ENCODE measurements at places on chromosomes 4 and X. TPM values are rescaled to one million over a fixed set of nuclear protein-coding genes. Genes with fewer than 3 reads are reported as not detected.

The HOPX gene
- polyA plus RNA-seq, result 28.5 TPM

DNA sequence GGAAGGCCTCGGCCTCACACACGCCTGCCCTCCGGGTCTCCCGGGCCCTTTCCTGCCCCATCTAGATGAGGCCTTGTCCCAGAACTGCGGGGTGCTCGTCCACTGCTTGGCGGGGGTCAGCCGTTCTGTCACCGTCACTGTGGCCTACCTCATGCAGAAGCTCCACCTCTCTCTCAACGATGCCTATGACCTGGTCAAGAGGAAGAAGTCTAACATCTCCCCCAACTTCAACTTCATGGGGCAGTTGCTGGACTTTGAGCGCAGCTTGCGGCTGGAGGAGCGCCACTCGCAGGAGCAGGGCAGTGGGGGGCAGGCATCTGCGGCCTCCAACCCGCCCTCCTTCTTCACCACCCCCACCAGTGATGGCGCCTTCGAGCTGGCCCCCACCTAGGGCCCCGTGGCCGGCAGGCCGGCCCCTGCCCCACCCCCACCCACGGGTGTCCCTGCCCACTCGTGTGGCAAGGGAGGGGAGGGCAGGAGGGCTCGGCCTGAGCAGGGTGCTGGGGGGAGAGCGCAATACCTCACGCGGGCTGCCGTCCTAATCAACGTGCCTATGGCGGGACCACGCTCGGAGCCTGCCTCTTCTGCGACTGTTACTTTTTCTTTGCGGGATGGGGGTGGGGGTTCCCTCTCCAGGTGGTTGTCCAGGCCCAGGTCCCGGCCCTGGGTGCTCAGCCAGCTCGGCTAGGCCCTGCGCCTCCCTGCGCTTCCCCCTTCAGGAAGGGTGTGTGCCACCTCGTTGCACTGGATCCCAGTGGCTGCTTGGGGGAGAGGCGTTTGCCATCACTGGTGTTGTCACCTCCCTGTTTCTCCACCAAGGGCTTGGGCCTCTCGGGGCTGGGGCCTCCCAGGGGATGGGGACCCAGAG, 3.1 kb downstream of the DUSP9 start:
- H3K27ac ChIP-seq, result no peak overlapping the region
- peaks cover 35% of the 10 kb centered on the region for H3K27me3 ChIP-seq
- H3K36me3 ChIP-seq, result no peaks in the 10 kb centered on the region
- no peak overlapping the region for H3K4me3 ChIP-seq
- H3K4me1 ChIP-seq, result no peaks in the 10 kb centered on the region

DNA sequence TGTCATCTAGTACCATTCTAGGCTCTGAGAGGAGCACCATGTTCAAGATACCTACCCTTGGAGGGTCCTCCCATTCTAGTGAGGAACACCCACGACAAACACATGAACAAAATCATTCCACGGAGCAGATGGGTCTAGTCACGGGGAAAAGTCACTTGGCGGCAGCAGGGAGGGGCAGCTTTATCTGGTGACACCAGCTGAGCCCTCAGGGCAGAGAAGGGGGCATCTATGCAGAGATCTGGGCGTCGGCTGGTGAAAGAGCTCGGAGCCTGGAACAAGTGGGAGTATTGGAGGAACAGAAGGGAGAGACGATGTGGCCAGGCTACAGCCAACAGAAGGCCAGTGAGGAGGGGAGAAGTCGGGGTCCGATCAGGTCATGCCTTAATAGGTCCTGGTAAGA, 11.9 kb upstream of the PDHA1 start:
- H3K36me3 ChIP-seq, result no peaks in the 10 kb centered on the region
- no peak overlapping the region for H3K4me3 ChIP-seq
- H3K27ac ChIP-seq, result no peak overlapping the region
- H3K27me3 ChIP-seq, result no peaks in the 10 kb centered on the region
- DNase-seq, result no peak
- no peaks in the 10 kb centered on the region for H3K4me1 ChIP-seq

The GPR82 gene
- 1.4 TPM for polyA plus RNA-seq

The TCEAL5 gene
- polyA plus RNA-seq, result 6.2 TPM

- no peak for DNase-seq
- peaks cover 23% of the 10 kb centered on the region for H3K36me3 ChIP-seq
- no peaks in the 10 kb centered on the region for H3K4me1 ChIP-seq
- no peaks in the 10 kb centered on the region for H3K27me3 ChIP-seq
Measured at GRCh38 chr4:102574317-102574716, 73.2 kb downstream of the NFKB1 start.

- H3K36me3 ChIP-seq, result no peaks in the 10 kb centered on the region
- H3K27ac ChIP-seq, result no peak overlapping the region
- H3K4me3 ChIP-seq, result no peak overlapping the region
- no peaks in the 10 kb centered on the region for H3K27me3 ChIP-seq
Measured at GRCh38 chr4:3302173-3302785, 9.5 kb downstream of the RGS12 start.

GRCh38 chr4:185713731-185714130, 98.3 kb downstream of the SORBS2 start:
- H3K36me3 ChIP-seq, result no peaks in the 10 kb centered on the region
- H3K4me3 ChIP-seq, result no peak overlapping the region
- H3K27ac ChIP-seq, result peak overlapping the region; percentile 80
- no peaks in the 10 kb centered on the region for H3K27me3 ChIP-seq
- H3K4me1 ChIP-seq, result peaks cover 31% of the 10 kb centered on the region
- peak; percentile 43 for DNase-seq

DNA sequence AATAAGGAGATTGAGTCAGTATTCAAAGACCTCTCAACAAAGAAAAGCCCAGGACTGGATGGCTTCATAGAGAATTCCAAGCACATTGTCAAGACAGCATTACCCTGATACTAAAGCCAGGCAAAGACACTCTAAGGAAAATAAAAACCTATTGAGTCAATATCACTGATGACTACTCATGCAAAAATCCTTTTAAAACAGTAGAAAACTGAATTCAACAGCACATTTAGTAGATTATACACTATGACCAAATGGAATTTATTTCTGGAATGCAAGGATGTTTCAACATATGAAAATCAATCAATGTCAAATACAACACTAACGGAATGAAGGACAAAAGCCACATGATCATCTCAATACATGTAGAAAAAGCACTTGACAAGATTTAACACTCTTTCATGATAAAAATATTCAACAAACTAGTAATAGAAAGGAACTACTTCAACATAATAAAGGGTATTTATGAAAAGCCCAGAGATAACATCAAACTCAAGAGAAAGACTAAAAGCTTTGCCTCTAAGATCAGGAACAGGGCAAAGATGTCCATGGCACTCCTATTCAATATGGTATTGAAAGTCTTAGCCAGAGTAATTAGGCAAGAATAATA, 633.3 kb downstream of the ANKRD50 start:
- no peak overlapping the region for H3K27ac ChIP-seq
- H3K4me1 ChIP-seq, result no peaks in the 10 kb centered on the region
- H3K4me3 ChIP-seq, result no peak overlapping the region
- no peaks in the 10 kb centered on the region for H3K36me3 ChIP-seq

The ATP2B3 gene
- polyA plus RNA-seq, result 1.6 TPM

The AMTN gene
- not detected for polyA plus RNA-seq

The SGCB gene
- polyA plus RNA-seq, result 28.8 TPM

GRCh38 chr4:8024073-8024786, 84.6 kb upstream of the AFAP1 start:
- H3K36me3 ChIP-seq, result no peaks in the 10 kb centered on the region
- H3K27ac ChIP-seq, result no peak overlapping the region
- DNase-seq, result no peak
- H3K4me3 ChIP-seq, result no peak overlapping the region

The PTTG2 gene
- polyA plus RNA-seq, result 0.07 TPM

The TLL1 gene
- 2.8 TPM for polyA plus RNA-seq

GRCh38 chr4:27149541-27150212, 289.0 kb downstream of the STIM2 start:
- no peaks in the 10 kb centered on the region for H3K27me3 ChIP-seq
- no peaks in the 10 kb centered on the region for H3K4me1 ChIP-seq
- DNase-seq, result no peak
- H3K4me3 ChIP-seq, result no peak overlapping the region

The MAGEA12 gene
- not detected for polyA plus RNA-seq

The PTCHD1 gene
- polyA plus RNA-seq, result 0.66 TPM

DNA sequence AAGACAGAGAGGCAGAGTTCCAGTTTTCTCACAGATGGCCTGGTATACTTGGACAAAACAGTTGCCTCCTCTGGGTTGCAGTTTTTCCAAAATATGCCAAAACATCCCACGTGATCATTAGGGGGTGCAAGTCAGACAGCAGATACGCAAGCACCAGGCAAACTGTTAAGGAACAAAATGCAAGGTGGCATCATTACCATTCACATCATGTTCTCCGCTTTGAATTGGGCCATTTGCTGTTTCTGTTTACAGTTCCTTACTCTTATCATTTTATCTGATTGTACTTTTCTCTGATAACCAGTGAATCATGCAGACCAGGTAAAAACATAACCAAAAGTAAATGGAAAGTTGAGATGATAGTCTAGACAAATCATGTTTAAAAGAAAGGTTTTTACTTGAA, 16.4 kb upstream of the HMGB3 start:
- no peak overlapping the region for H3K27ac ChIP-seq
- H3K4me1 ChIP-seq, result peaks cover 10% of the 10 kb centered on the region
- no peak for DNase-seq

DNA sequence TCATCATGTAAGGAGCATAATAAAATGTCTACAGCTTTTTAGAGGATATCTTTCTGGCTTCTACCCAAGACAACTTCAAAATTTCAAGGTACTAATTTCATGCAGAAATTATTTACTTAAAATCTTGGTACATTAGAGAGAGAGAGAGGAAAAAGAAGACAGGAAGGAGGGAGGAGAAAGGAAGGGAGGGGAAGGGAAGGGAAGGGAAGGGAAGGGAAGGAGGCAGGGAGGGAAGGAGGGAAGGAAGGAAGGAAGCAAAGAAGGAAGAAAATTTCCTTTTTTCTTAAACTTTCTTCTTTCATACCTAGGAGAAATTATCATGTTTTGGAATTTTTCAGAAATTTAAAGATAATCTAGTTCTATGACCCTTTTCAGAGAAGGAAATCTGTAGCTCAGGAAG, 61.8 kb downstream of the HS3ST1 start:
- no peak overlapping the region for H3K27ac ChIP-seq
- peaks cover 25% of the 10 kb centered on the region for H3K27me3 ChIP-seq
- no peak for DNase-seq
- no peaks in the 10 kb centered on the region for H3K36me3 ChIP-seq
- H3K4me1 ChIP-seq, result no peaks in the 10 kb centered on the region

GRCh38 chr4:54683616-54684346, 26.0 kb downstream of the KIT start:
- H3K36me3 ChIP-seq, result no peaks in the 10 kb centered on the region
- no peak overlapping the region for H3K27ac ChIP-seq
- H3K4me1 ChIP-seq, result peaks cover 1% of the 10 kb centered on the region
- H3K4me3 ChIP-seq, result no peak overlapping the region

GRCh38 chrX:104166735-104167436, 633 bp downstream of the FAM199X start:
- no peaks in the 10 kb centered on the region for H3K36me3 ChIP-seq
- H3K4me3 ChIP-seq, result peak overlapping the region; percentile 85
- no peaks in the 10 kb centered on the region for H3K27me3 ChIP-seq
- peak overlapping the region; percentile 56 for H3K27ac ChIP-seq

The PHOX2B gene
- polyA plus RNA-seq, result 16.7 TPM

The AR gene
- polyA plus RNA-seq, result 0.45 TPM

The EXOC1L gene
- not detected for polyA plus RNA-seq

The CRMP1 gene
- polyA plus RNA-seq, result 31.5 TPM

DNA sequence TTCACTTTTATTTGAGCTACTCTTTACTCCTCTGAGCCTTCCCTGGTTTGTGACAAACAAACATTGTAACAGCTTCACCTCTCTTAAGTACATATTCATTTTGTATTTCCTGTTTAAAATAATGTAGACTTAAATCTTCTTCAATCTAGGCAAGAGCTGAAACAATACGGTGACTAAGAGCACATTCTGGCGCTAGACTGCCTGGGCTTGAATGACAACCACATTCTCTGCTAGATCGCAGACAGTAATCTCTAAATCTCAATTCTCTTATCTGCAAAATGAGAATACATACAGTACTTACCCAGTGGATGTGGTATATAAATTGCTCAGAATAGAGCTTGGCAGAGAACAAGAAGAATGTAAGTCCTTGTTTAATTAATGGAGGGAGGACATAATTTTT, 144.8 kb downstream of the ARAP2 start:
- DNase-seq, result no peak
- H3K4me3 ChIP-seq, result no peak overlapping the region
- no peak overlapping the region for H3K27ac ChIP-seq
- no peaks in the 10 kb centered on the region for H3K27me3 ChIP-seq

DNA sequence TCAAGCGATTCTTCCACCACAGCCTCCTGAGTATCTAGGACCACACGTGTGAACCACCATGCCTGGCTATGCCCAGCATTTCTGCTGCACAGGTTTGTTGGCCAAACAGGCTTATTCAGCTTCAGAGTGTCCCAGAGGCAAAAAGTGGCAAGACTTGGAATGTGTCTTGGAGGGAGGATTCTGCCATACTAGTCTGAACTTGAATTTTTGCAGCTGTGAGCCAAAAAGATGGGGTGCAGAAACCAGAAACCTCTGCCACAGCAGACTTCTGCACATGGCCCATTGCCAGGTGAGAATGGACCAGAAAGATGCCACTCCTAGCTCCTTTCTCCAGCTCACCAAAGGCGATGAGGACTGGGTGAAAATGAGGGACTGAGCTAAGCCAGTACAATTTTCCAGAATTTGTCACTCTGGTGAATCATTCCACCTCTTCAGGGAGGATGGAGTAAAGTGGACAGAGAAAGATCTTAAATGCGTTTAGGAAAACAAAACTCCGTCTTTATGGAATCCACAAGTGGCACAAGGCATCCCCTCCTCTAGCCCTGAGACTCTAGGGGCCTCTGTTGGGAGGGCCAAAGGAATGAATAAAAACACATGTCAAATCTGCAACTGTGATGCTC, 369.1 kb upstream of the CLNK start:
- no peaks in the 10 kb centered on the region for H3K4me1 ChIP-seq
- no peak overlapping the region for H3K27ac ChIP-seq
- DNase-seq, result no peak
- H3K27me3 ChIP-seq, result no peaks in the 10 kb centered on the region

DNA sequence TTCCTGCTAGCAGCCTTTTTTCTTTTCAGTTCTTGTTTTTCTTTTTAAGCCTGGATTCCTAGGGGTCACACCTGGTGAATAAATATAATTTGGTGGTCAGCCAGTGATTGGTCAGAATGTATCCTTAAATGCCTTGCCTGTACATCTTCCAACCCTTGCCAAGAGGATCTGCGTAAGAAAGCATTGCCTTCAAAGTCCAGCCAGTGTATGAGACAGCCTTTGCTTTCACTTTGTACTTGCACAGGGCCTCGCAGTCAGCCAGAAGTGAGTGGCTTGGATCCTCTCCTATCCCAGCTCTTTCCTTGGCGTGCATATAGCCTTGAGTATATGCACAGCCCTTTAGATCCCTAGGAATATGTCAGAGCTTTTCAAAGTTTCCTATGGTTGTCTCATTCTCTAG, 22.2 kb downstream of the KANTR start:
- no peaks in the 10 kb centered on the region for H3K27me3 ChIP-seq
- DNase-seq, result no peak
- no peaks in the 10 kb centered on the region for H3K4me1 ChIP-seq
- H3K36me3 ChIP-seq, result peaks cover 2% of the 10 kb centered on the region
- no peak overlapping the region for H3K27ac ChIP-seq
- no peak overlapping the region for H3K4me3 ChIP-seq

DNA sequence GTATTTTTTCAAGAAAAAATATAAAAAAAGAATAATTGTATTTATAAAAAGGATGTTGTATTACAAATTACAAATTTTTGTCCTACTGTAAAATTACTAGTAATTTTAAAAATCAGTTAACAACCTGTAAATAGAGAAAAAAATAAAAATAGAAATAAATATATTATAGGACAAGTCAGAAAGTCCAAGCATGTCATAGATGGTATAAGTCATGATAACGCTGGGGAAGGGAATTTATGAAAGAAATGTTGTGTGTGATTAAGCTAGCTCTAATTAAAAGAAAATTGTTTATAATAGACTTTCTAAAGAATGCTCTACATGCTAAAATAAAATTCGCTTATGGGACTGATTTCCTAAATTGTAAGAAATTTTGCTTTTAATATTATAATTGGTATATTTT, 2329.9 kb downstream of the ARAP2 start:
- no peaks in the 10 kb centered on the region for H3K27me3 ChIP-seq
- DNase-seq, result no peak
- H3K4me1 ChIP-seq, result no peaks in the 10 kb centered on the region
- no peak overlapping the region for H3K4me3 ChIP-seq
